Stimulated activated naive B cell treated with anti-CD40 and anti-IgM and Interleukin-4, amounts not matched to agents 10 μg/mL and 1 μg/mL and 100 μg/mL, for 72 hours (primary cell): ENCODE measurements at places on chromosomes 1 and 21.

- DNase-seq = peak; percentile 29
Observed at GRCh38 chr21:45923146-45923545, 58.4 kb upstream of the COL6A1 start.

GRCh38 chr1:227855687-227856086 lies 40.2 kb downstream of the PRSS38 start:
- DNase-seq = no peak

DNA sequence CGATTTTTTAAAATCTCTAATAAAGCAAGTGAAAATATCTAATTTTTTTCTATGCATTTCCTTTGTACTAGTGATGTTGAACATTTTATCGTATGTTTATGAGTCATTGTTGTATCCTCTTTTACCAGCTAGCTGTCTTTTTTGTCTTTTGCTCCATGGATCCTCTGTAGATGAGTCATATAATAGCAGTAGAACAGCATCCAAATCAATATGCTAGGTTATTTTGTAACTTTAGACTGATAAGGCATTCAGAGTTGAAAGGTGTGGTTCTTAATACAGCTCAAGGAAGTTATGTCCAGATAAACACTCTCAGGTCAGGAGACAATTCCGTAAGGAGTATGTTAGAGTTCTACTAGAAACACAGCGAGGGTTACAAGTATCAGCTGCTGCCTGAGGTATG lies 31.9 kb downstream of the MAP10 start:
- no peak for DNase-seq

- DNase-seq = no peak
Observed at GRCh38 chr1:235315735-235316134, 12.2 kb downstream of the ARID4B start.

DNA sequence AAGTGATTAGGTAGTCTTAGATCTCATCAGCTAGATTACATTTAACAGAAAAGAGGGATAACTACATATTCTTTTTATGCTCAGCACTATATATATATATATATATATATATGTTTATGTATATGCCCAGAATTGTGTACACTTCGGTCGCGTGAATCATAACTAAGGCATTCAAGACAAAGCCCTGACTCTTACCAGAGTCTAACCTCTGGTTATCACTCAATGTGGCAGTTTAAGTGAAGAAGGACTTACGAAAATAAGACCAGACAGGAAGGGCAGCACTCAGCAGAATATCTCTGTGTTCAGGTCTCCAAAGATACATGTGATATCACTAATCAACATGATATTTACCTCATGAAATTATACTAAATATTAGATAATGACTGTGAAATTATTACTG lies 1326.7 kb downstream of the MRPL39 start:
- no peak for DNase-seq

DNA sequence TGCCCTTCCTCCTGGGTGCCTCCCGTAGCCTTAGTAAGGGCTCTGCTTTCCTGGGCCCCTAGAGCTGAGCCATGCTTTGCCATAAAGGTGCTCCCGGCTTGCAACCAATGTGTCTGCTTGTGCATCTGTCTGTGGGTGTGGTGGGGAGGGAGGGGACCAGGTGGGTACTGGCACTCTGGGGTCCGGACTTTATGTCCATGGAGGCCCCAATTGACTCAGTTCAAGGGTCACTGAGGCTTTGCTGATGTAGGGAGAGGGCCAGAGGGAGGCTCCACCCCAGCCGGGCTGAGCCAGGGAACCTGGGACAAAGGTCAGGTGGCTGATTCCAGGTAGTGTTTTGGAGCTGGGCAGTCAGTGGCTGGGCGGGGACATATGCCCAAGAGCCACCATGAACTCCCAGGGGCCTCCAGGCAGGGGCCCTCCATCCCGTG lies 15.0 kb downstream of the TNFRSF25 start:
- DNase-seq = no peak

DNA sequence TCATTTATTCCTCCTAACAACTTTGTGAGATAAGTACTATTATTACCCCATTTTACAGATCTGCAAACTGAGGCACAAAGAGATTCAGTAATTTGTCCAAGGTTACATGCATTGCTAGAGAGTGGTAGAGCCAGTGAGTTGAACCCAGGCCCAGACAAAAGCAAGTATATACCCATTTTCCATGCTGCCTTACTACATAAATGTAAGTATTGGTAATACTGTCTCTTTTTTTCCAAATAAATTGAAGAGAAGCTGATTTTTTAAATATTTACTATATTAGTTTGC lies 33.8 kb upstream of the IRF2BP2 start:
- DNase-seq = no peak

- DNase-seq = no peak
Observed at GRCh38 chr1:205545991-205546390, 41.5 kb downstream of the CDK18 start.

- no peak for DNase-seq
Observed at GRCh38 chr1:197671140-197671539, 104.1 kb downstream of the DENND1B start.

DNA sequence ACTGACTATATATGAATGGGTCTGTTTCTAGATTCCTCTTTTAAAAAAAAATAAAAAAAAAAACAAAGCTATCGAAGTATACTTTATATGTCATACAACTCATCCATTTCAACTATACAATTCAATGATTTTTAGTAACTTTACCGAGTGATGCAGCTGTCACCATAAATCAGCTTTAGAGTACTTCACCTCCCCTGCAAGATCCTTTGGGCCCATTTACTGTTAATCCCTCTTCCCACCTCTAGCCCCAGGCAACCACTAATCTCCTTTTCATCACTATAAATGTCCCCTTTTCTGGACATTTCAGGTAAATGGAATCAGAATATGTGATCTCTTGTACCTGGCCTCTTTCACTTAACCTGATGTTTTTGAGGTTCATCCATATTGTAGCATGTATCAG lies 133.9 kb downstream of the PEX14 start:
- DNase-seq = no peak

- DNase-seq = no peak
Observed at GRCh38 chr1:154742606-154743005, 127.5 kb downstream of the KCNN3 start.

DNA sequence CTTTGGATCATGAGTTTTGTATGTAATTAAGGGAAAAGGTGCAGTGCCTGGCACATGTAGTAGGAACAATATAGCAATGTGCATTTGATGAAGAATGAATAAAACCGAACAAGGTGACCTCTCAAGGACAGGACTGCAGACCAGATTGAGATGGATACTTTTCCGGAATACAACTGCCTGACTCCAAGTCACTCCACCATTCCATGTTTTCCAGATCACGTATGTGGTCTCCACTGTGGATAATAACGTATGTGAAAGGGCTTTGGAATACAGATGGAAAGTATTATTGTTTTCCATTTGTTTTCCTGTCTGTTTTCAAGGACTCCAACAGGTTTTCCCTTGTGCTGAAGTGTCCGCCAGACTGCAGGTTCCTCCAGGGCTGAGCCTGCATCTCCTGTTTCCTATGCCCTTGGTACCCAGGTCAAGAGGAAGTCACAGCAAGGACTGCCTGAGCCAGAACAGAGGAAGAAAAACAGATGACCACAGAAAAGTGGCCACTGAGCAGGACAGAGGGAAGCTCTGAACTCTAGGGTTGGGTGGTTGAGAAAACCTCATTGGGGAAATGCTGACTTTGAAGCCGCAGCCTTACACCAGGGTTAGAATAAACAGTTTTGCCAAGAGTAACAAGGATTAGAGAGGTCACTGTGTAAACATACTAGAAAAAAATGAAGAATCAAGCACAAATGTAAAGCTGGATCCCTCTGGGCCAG lies 4.0 kb downstream of the CFAP45 start:
- DNase-seq = no peak

DNA sequence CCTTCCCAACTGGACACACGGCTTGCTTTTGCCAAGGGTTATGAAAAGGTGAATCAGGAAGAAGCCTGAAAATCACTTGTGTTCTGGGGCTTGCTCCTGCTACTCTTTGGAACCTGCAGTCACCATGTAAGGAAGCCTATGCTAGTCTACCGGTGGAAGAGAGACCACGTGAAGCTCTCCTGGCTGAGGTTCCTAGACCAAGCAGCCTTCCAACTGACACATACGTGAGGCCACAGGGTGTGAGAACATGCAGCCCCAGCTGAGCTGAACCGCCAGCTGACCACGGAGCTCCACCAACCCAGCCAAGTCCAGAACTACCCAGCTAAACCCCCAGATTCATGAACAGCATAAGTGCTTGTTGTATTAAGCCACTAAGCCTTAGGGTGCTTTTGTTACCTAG lies 72.8 kb upstream of the KRTAP19-8 start:
- DNase-seq = no peak

DNA sequence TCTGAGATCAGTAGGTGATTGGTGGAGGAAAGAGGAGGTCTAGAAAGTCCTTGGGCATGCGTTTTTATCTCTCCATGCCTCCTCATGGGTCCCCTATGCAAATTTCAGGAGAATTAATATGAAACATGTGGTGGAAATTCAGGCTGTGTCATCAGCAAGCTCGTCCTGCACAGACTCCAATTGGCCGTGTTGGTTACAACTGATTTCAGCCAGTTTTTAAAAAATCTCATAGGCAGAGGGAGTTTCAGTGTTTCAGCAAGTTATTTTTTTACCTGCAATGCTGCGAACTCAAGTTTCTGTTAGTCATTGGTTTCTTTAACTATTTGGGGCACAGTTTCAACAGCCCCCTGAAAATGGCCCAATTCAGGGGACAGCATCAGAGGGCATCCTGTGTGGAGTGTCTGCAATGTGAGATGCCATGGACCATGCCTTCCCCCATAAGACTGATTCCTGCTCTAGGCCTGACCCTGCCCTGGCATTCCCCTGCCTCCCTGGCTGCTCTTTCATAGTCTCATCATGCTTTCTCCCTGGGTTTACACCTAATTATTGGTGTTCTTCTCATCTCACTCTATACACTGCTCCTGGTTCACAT lies 59.9 kb downstream of the C1orf198 start:
- no peak for DNase-seq

- DNase-seq = no peak
Observed at GRCh38 chr1:89598450-89599331, 34.2 kb upstream of the LRRC8C start.

GRCh38 chr1:186102547-186103148 lies 272.4 kb downstream of the TPR start:
- no peak for DNase-seq

DNA sequence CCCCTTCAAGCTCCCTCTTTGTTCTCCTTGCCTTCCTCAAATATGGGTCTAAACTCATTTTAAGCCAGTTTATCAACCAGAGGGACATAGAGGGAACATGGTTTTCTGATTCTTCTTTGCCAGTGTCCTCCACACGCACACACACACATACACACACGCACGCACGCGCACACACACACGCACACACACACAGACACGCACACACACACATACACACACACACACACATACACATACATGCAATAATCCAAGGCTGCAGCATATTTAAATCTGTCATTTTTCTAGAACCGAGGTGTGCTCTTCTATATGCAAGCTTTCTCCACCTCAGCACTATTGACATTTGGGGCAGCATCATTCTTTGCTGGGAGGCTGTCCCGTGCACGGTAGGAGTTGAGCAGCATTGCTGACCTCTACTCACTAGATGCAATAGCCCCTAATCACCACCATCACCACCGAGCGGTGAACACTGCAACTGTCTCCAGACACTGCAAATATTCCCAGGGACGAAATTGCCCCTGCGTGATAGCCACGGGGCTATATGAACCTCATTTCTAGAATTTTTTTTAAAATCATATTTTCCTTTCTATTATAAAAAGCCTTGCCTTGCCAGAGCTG lies 8.0 kb downstream of the TNFRSF9 start:
- DNase-seq = no peak

DNA sequence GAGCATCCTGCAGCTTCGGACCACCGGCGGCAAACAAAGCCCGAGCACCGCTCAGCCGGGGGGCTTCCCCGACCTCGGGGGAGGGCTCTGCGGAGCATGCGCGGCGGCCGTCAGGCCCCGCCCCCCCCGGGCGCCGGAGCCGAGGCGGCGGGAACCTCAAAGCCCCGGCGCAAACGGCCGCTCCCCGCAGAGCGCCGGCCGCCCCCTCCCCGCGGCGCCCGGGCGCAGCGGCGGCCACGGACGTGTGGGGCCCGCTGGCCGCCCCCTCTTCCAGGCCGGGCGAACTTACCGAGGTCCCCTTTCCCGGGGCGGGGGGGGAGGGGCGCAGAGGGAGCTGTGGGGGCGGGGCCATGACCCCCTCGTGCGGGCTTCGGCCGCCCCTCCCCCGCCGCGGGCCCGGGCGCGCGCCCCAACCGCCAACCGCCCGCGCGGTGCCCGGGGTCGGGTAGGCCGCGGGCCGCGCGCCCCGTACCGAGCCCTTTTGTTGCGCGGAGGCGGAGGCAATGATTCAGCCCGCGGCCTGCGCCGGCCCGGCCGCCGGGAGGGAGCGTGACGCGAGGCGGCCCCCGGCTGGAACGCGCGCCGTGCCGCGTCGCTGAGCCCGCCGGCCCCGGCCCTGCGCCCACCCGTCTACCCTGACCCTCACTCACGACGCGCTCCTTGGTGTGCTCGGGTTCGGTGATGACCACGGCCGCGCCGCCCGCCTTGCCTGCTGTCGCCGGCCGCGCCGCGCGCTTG lies 1.7 kb downstream of the RCC2 start:
- DNase-seq = peak; percentile 28

- DNase-seq = no peak
Observed at GRCh38 chr1:14817223-14818170, 219.0 kb downstream of the KAZN start.

DNA sequence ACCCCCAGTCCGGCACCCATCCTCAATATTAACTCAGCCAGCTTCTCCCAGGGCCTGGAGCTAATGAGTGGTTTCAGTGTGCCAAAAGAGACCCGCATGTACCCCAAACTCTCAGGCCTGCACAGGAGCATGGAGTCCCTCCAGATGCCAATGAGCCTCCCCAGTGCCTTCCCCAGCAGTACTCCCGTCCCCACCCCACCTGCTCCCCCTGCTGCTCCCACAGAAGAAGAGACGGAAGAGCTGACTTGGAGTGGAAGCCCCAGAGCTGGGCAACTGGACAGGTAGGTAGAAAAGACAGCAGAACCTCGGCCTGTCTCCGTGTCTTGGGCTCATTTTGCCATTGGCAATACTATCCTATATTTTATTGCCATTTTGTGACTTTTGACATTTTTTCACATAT lies 45.4 kb upstream of the IPO9 start:
- DNase-seq = no peak

GRCh38 chr1:89616844-89617627 lies 15.9 kb upstream of the LRRC8C start:
- DNase-seq = no peak

GRCh38 chr1:184941410-184941733 lies 32.9 kb downstream of the NIBAN1 start:
- no peak for DNase-seq

DNA sequence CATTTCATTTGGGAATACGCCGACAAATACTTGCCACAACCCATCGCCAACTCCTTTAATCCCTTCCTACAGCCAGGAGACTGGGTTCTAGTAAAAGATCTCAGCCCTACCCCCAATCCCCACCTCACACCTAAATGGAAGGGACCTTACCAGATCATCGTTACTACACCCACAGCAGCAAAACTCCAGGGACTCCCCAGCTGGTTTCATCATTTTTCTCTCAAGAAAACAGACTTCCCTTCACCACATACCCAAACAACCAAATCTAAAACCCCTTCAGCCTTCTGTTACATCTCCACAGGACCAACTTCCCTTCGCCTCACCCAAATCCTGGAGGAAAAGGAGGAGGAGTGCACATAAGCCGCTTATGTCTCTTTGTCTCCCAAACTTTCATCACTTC lies 23.7 kb upstream of the SLC2A5 start:
- DNase-seq = no peak

- no peak for DNase-seq
Observed at GRCh38 chr1:77430966-77431690, 149.3 kb downstream of the AK5 start.
